ENCODE measurements at places on chromosomes 1 and 21.

GRCh38 chr1:61028136-61028535, 54.2 kb upstream of the NFIA start:
- DNase-seq, result no peak

DNA sequence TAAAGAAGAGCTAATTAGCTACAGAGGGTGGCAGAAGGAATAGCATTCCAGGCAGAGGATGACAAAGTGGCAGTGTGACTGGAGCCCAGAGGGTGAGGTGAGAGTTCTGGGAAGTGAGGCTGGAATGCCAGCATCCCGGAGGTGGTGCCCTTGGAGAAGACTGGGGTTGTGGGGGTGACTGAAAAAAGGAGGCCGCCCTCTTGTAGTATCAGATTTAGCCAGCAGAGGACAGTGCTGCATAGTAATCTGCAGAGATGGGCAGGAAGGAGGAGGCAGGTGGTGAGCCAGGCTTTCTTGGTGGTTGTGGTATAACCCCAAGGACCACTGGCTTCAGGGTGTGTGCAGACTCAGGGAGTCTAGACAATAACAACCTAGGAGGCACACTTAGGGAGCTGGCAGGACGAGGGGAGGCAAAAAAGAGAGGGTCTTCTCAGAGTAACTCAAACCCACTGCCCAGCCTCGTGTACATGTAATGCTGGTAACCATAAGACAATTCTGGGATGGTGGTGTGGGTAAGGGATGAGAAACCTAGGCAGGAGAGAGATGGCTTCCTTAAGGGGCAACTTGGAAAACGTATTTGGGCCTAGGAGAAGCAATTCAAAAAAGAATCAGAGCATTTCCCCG, 30.5 kb downstream of the MROH7 start:
- peak; percentile 60 for DNase-seq

- DNase-seq, result peak; percentile 48
Measured at GRCh38 chr1:89739013-89739843, 81.6 kb upstream of the LRRC8D start.

- DNase-seq, result no peak
Measured at GRCh38 chr1:28891256-28891655, 23.1 kb upstream of the EPB41 start.

GRCh38 chr1:167430849-167431242, 87.5 kb downstream of the CD247 start:
- DNase-seq, result no peak

GRCh38 chr1:208445758-208446203, 201.6 kb upstream of the PLXNA2 start:
- DNase-seq, result no peak

DNA sequence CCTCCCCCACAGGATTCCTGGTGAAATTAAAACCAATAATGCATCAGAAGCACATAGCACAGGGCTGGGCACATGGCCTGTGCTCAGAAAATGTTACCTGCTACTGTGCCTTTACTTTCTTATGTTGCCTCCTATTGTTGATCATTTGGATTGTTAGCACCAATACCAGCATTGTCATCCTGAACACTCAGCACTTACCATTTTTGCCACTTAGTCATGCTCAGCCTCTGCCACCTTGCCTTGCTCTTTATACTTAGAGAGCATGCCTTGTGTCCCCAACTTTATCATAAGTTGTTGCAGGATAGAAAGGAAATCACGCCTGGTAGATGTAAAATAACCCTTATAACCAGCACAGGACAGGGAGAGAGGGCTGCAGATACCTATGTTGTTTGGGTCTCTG, 361.0 kb upstream of the RUNX1 start:
- no peak for DNase-seq

GRCh38 chr1:240515505-240515904, 96.5 kb downstream of the GREM2 start:
- DNase-seq, result no peak

DNA sequence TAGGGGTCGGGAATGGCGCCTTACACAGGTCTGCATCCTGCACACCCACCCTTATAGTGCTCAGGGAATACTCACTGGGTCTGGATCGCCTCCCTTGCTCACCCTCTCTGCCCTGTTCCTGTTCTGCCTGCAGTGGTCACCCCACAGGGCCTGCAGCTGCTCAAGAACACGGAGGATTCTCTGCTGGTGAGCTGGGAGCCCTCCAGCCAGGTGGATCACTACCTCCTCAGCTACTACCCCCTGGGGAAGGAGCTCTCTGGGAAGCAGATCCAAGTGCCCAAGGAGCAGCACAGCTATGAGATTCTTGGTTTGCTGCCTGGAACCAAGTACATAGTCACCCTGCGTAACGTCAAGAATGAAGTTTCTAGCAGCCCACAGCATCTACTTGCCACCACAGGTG, 12.4 kb downstream of the TNN start:
- DNase-seq, result no peak

DNA sequence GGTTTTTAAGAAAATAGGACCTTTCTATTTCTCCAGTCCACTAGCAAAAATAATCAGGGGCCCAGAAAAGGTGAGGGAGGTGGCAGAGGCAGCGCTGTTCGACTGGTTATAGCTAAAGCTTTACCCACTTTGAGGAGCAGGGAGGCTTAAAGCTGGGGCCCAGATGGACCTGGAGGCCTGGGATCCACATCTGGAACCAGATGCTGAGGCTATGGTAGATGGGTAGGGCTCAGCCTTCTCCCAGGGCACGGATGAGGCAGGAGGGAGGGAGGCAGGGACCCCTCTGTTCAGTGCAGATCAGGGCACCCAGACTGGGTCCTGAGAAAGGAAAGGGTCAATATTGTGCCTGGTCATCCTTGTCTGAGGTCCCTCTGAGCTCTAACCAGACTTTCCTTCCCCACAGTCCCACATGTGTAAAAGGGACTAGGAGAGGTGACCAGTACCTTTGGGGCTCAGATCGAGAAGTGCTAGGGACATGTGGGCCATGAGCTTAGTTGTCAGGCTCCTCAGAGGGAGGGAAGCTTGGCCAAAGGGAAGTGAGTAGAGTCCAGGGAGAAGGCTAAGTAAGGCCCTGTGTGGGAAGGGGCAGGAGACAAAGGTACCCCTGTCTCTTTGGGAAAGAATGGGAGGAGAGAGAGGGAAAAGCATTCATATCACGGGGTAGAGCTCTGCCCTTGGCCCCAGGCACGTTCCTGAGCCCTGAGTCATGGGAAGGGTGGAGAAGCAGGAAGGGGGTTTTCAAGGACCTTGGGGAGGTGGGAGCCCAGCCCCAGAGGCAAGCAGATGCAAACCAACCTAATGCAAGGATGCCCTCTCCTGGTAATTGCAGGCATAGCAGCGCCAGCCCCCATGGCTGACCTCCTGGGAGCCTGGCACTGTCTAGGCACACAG, 15.4 kb downstream of the LMNA start:
- no peak for DNase-seq

- no peak for DNase-seq
Measured at GRCh38 chr1:94929351-94930217, 2.7 kb upstream of the CNN3 start.

DNA sequence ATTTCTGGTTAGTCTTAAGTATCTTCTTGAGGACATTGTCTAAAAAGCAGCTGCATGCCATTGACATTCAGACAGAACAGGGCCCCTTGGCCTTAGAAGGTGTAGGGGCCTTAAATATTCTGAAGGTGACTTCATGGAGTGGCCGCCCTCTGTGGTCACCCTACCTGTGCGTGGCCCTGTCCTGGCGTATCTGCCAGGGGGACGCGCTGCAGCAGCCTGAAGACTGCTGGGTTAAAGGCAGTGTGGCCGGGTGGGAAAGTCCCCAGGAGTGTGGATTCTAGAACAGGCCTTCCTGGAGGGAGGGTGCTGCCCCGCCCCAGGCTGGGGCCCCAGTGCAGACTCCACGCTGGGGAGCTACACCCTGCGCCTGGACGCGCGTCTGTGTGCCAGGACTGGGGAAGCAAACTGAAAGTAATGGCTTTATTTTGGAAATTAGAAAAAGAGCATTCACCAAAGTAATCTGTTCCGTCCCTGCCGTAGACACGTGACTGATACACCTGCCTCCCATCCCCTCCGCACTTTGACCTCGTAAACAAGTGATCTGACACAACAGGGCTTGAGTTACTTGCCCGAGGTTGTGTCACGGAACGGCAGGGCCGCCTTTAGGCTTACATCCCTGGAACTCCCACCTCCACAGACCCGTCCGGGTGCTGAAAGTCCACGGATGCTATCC, 1.8 kb downstream of the AGPAT3 start:
- DNase-seq, result no peak

DNA sequence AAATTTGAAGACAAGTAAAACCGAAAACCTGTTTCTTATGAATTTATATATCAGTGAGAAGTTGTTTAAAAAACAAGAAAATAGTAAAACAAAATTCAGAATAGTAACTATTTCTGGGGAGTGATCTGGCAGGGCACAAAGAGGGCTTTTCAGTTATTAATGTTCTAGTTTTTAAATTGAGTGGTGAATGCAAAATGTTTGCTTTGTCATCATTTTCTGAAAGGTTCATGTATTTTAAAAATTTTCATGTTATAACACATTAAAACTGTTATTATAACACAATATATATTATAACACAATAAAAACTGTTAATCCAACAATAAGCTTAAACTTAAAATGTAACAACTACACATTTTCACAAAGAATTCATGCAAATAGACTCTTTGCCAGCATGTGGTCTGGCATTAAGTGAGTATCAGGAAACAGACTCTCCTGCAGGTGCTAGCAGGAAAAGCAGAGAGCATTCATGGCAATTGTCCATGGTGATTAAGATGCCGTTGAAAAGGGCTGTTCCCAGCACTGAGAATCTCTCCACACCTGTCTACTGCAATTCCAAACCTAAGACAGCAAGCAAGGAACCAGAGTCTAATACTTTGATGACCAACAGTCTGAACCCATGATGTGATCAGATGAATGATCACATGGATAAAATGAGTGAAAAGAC, 204.9 kb downstream of the TBX15 start:
- DNase-seq, result no peak

- no peak for DNase-seq
Measured at GRCh38 chr1:77467741-77468140, 185.9 kb downstream of the AK5 start.

- DNase-seq, result no peak
Measured at GRCh38 chr21:26565111-26565510, 8.0 kb downstream of the CYYR1 start.

DNA sequence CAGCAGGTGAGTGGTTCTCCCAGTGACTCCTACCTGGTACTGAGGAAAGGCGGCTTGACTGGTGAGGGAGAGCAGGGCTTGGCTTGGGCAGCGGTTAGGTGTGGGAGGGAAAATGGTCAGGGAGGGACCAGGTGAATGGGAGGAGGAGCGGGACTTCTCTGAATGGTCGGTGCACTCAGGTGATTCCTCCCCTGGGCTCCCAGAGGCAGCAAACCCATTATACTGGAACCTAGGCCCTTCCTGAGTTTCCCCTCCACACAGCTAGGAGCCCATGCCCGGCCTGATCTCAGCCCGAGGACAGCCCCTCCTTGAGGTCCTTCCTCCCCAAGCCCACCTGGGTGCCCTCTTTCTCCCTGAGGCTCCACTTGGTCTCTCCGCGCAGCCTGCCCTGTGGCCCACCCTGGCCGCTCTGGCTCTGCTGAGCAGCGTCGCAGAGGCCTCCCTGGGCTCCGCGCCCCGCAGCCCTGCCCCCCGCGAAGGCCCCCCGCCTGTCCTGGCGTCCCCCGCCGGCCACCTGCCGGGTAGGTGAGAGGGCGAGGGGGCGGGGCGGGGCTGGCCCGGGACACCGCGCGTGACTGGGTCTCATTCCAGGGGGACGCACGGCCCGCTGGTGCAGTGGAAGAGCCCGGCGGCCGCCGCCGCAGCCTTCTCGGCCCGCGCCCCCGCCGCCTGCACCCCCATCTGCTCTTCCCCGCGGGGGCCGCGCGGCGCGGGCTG, 2.3 kb downstream of the ARTN start:
- no peak for DNase-seq

GRCh38 chr1:20727746-20728316, 4.7 kb downstream of the SH2D5 start:
- no peak for DNase-seq

- no peak for DNase-seq
Measured at GRCh38 chr1:234874291-234875288, 254.0 kb downstream of the TOMM20 start.

GRCh38 chr1:145918992-145919939, 749 bp upstream of the PEX11B start:
- no peak for DNase-seq

DNA sequence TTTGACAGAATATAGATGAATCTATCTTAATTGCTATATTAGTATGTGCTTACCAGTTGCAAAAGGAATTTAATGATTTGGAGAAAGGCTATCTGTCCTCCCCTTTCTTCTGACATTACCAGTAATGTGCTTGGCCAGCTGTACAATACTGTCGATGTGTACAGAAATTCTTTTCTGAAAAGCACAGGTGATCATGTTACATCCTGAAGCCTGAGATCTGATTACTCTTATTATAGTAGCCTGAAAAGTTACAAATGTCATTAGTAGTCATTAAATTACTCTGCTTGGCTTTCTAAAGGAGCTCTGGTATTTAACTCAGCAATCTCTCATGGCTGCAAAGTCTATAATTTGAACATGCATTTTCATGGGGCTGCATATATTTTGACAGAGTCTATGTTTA, 209.8 kb downstream of the PTPRC start:
- DNase-seq, result no peak

DNA sequence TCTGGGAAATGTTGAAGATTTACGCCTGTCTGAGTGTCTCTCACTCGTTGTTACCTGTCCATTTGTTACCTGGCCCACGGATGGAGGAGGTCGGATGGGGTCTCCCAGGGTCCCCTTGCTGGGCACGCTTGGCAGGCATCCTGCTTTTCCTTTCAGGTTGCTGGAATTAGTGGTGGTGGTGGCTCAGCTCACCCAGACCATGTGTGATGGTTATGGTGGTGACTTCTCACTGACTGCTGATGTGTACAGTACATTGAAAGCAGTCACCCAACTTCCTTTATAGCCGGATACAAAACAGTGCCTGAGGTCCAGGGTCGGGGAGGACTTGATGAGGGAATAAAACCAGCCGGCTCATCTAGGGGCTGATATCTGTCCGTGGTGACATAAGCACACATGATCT, 19.5 kb downstream of the MAPKAPK2 start:
- DNase-seq, result no peak

- DNase-seq, result no peak
Measured at GRCh38 chr1:191074881-191075280, 597.2 kb upstream of the BRINP3 start.

DNA sequence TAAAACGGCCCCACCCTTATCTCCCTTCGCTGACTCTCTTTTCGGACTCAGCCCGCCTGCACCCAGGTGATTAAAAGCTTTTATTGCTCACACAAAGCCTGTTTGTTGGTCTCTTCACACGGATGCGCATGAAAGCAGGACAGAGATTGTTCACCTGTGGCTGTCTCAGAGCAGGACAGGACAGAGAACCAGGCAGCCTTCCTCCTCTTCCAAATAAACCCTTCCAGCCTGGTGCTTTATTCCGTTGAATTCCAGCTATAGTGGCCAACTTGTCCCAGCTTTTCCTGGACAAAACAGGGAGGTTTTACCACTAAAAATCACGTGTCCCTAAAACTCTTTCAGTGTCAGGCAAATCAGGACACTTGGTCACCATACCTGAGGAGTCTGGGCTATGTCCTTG, 9.5 kb upstream of the DMRTB1 start:
- DNase-seq, result no peak

Measured in stimulated activated CD8-positive, alpha-beta memory T cell treated with anti-CD3 and anti-CD28 coated beads, Interleukin-7, amount 100 ng/mL, for 48 hours (primary cell).